ENCODE measurements at places on chromosomes 3 and 15.

- DNase-seq, result no peak
Measured at GRCh38 chr3:129409541-129409940, 18.9 kb downstream of the EFCAB12 start.

GRCh38 chr3:42752441-42752840 is 20.6 kb downstream of the CCDC13 start:
- no peak for DNase-seq

DNA sequence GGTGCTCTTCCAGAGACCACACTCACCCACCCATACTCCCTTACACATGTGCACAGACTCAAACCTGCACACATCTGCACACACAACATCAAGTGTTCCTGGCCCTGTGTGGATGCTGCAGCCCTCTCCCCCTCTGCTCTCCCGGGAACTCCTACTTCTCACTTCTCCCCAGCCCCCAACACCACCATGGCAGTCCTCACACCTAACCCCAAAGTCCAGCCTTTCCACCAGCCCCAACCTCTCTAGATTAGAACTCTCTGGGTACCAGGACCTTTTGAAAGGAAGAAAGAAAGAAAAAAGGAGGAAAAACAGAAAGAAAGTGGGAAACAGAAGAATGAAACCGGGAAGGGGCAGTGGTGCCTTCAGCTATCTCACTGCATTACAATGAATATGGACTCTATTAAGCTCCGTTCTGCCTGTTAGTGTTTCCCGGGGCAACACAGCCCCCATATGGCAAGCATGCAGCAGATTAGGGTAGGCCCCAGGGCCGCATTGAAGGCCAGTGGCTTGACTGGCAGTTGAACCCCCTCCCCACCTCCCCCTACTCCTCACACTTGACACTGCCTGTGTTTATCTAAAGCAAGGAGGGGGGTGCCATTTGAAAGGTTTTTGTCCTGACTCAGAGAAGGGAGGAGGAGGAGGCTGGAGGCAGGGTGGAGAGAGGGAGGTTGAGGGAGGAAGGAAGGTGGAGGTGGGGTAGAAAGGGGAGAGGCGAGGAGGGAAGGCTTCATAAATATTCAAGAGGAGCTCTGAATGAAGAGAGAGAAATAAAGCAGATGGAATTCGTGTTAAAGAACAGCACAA is 30.1 kb downstream of the BOC start:
- DNase-seq, result no peak

GRCh38 chr15:65057549-65057940 is 10.2 kb downstream of the RASL12 start:
- DNase-seq, result no peak
